RWPE1 (cell line): ENCODE measurements at places on chromosomes 12 and 14.

- DNase-seq, result no peak
Observed at GRCh38 chr14:94819531-94819930, 49.6 kb upstream of the GSC start.

GRCh38 chr14:76228138-76228537 lies 76.4 kb downstream of the GPATCH2L start:
- no peak for DNase-seq

- DNase-seq, result peak; percentile 29
Observed at GRCh38 chr12:101490286-101490920, 15.3 kb downstream of the SPIC start.

- DNase-seq, result no peak
Observed at GRCh38 chr12:8154526-8154925, 2.3 kb upstream of the ZNF705A start.

GRCh38 chr12:12334367-12335040 lies 15.5 kb downstream of the MANSC1 start:
- DNase-seq, result no peak

DNA sequence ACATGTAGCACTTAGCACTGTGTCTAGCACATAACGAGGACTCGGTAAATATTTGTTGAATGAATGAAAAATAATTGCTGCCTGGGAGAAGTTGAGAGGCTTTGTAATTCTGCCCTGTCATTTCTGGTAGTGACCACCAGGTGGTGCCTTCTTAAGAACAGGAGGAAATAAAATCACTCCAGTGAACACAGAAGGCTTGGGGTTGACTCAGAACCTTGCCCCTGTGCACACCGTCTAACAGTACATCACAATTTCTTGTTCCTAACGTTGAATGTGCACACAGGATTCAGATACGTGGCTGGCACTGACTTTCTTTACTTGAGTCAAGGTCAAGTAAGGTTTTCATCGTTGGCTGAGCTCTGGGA lies 91.8 kb downstream of the RGS6 start:
- peak; percentile 19 for DNase-seq

DNA sequence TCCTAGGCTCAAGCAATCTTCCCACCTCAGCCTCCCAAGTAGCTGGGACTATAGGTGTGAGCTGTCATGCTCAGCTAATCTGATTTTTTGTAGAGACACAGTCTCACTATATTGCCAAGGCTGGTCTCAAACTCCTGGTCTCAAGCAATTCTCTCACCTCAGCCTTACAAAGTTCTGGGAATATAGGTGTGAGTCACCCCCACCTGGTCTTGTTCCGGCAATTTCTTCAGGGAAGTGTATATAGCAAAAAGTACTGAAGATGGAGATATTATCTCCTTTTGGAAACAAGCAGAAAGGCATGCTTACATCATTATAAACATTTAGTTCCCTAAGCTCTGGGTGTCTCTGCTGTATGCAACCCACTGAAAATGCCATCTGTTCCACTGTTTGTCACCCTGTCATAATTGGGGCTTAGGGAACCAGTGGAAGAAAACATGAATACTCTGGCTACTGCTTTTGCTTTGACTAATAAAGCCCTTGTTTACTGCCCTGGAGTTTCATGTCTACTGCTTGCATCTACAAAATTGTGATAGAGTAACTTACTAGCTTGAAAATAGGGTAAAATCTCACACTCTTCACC lies 940.2 kb downstream of the GALC start:
- DNase-seq, result no peak

GRCh38 chr14:67510836-67511235 lies 22.3 kb upstream of the PLEKHH1 start:
- no peak for DNase-seq

DNA sequence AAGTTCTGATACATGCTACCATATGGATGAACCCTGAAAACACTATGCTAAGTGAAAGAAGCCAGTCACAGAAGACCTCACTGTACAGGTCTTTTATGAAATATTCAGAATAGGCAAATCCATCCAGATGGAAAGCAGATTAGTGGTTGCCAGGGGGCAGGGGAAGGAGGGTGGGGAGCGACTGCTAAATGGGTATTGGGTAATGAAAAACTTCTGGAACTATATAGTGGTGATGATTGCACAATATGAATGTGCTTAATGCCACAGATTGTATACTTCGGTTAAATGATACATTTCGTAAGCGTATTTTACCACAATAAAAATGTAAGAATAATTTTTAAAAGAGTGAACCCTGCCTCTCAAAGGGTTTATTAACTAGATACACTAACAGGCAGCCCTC lies 11.8 kb upstream of the KSR2 start:
- no peak for DNase-seq

DNA sequence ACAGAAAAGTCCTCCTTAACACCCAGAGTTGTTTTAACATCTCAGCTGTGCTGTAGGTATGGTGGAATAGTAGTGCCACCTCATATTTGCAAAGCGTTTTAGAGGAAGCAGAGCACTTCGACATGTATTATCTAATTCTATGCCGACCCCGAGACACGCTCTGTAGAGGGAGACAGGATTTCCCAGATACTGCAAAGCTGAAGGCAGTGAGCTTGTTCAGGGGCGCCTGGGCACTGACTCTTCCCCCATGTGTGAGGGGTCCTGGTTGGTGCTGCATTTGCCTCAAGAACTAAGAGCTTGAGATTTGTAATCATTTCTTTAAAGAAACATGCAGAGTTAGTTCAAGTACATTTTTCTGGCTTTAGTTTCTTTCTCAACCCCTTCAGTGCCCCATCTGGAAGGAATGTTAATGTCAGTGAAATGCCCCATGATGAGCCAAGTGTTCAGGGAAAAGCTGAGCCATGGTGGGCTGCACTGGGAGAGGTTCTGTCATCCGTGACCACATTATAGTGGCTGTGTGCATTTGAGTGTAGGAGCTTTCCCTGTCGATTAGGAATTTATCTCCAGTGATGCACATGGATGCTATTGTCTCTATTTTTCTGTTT lies 66.3 kb downstream of the MBIP start:
- DNase-seq, result no peak

DNA sequence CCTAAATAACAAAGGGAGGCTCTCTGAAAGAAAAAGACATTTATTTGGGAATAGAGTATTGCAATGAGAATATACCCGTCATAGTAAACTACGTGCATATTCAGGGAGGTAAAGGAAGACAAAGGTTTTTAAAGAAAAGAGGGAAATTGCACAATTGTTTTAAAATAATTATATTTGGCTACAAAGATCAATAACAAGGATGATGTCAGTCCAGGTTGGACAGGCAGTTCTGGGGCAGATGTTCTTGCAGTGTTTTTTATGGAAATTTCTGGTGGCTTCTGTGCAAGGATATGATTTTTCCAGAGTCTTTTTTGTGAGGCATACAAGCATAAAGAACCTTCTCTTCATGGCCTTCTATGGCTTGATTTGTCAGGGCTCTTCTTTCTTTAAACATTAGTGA lies 29.6 kb downstream of the HSD17B6 start:
- DNase-seq, result no peak

DNA sequence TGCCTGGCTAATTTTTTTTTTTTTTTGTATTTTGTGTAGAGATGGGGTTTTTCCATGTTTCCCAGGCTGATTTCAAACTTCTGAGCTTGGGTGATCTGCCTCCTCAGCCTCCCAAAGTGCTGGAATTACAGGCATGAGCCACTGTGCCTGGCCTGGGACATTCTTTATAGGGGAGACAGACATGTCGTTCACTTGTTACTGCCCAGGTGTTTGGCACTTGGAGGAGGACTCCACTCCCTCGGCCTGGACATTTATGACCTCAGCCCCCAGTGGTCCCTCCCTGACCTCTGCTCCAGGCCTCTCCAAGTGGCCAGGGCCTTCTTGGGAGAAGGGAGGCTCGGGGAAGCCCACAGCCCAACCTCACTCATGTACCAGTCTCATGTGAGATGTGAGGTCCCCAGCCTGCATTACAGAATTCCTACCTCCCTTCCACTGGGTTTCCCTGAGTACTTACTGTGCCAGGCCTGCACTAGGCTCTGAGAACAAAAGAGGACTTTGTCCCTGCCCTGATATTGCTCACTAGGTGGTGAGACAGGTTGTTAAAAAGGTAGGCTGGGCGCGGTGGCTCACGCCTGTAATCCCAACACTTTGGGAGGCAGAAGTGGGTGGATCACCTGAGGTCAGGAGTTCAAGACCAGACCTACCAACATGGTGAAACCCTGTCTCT lies 9.7 kb upstream of the POP5 start:
- no peak for DNase-seq

DNA sequence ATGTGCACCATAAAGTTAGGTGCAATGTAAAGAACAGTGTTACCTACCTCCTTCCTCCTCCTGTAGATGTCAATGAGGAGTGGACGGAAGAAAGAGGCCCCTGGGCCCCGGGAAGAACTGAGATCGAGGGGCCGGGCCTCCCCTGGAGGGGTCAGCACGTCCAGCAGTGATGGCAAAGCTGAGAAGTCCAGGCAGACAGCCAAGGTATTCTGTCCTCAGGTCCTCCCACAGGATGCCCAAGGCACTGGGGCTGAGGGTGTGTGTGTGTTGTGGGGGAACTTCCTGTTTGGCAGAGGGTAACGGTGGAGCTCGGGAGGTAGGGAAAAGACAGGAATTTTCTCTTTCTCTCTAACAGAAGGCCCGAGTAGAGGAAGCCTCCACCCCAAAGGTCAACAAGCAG lies 6.4 kb downstream of the ATN1 start:
- DNase-seq, result no peak

GRCh38 chr12:12086362-12086761 lies 15.6 kb downstream of the BCL2L14 start:
- DNase-seq, result no peak

DNA sequence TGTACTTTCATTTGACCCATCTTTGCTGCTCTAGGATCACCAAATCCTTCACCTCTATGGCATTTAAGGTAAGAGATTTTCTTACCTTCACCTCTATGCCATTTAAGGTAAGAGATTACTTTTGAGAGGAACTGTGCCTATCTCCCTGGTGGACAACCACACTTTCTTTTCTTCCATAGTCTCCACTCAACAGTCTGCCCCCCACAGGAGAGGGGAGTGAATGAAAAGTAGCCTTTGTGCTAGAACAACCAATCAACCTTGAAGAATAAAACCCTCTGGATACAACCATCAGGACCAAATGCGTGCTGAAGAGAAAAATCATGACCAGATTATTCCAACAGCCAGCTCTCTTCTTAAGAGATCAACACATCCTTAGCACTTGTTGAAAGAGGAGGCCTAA lies 258.6 kb upstream of the TMPO start:
- DNase-seq, result no peak

DNA sequence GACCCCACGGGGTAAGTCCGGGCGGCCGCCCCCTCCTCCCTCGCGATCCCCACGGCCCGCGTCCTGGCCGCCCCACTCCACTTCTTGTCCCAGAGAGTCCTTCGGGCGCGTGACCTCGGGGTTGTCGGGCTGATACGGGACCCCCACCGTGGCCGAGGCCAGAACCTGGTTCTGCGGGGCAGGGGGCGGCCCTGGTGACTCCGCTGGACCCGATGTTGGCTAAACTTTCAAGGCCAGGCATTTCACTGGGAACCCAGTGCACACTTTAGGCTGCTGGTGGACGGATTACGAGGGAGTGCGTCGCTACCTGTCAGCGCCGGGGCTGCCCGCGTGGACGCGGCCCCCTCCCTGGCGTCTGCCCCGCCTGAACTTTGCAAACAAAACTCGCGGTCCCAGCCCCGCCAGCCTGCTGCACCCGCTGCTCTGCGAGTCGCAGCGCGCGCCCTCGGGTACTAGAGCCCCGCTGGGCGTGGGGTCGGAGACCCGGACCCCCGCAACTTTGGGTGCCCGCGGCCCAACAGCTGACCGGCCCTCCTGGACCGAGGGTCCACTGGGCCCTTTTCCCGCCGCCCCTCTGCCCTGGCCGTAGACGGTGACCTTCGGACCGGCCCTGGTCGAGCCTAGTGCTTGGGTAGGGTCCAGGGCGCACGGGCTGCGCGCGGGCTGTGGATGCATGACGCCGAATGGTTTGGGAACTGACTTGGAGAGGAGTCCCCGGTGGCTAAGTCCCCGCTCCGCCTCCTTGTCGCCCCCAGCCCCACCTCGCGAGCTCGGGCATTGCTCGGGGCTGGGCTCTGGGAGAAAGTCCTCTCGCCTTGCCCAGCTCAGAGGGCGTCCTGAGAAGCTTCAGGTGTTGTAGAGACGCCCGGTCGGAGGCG lies 624 bp downstream of the RIN3 start:
- DNase-seq, result peak; percentile 33

DNA sequence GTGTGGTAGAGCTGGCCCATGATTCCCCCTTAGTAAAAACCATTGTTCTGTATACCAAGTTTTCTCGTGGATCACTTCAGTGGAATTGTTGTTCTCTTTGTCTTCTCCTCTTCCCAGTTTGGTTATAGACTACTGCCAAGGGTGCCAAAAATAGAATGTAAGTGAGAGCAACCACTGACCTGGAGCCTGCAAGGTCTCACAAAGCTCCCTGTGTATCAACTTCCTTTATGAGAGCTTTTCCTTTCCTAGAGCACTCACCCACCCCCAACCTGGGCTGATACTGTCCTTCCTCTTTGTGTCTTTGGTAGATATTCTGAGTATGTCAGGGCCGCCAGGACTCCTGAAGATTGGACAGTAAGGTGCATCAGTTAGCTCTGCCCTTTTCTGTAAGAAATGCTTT lies 101.0 kb downstream of the SCN8A start:
- no peak for DNase-seq

GRCh38 chr12:50571786-50572185 lies 67.0 kb downstream of the DIP2B start:
- no peak for DNase-seq

GRCh38 chr14:49594347-49595091 lies 4.2 kb upstream of the LRR1 start:
- DNase-seq, result no peak

DNA sequence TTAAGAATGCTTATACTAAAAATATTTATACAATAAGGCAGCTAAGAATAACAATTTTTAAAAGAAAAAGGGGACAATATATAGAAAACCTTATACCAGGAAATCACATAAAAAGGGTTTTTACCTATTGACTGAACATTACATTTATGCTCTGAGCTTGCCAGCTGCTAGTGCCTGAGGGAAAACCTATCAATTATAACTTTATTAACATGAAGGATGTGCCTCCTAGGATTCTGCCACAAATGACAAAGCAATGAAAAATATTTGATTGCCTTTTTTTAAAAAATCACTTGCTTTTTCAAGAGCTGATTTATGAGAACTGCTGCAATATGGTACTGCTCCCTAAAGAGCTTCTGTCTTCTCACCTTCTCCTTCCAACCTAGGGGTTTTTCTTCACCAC lies 185.7 kb downstream of the RIMBP2 start:
- no peak for DNase-seq

- no peak for DNase-seq
Observed at GRCh38 chr14:21199611-21200560, 44.0 kb upstream of the OR5AU1 start.

DNA sequence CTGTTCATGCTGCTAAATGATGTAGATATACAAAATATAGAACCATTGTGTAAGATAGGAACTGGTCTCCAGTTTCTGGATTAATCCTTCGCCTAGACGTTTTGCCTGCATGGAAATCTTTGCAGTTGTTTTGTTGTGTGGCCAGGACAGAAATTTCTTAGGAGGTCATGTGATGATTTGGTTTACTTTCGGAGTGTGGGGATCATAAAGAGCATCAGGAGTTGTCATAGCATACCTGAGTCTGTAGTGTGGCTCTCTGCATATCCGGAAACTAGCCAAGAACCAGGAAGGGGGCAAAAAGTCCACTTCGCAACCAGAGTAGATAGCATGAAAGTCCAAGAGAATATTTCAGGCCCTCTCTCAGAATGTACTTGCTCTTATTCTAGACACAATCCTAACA lies 3.1 kb downstream of the SAMD4A start:
- no peak for DNase-seq

GRCh38 chr14:91919814-91920213 lies 27.7 kb downstream of the FBLN5 start:
- no peak for DNase-seq

GRCh38 chr12:123254853-123255446 lies 16.7 kb downstream of the CDK2AP1 start:
- DNase-seq, result no peak

- no peak for DNase-seq
Observed at GRCh38 chr14:73712071-73712506, 2.1 kb downstream of the PNMA1 start.
